ENCODE measurements at places on chromosomes 3 and 15.

- no peak for DNase-seq
Observed at GRCh38 chr15:87961851-87962420, 294.6 kb downstream of the NTRK3 start.

GRCh38 chr15:64453689-64454037 lies 6.7 kb upstream of the ZNF609 start:
- DNase-seq: no peak

GRCh38 chr3:145696011-145696410 lies 465.0 kb downstream of the PLOD2 start:
- no peak for DNase-seq

GRCh38 chr15:81270781-81271491 lies 53.0 kb downstream of the STARD5 start:
- no peak for DNase-seq

GRCh38 chr3:43238801-43239200 lies 47.5 kb upstream of the SNRK start:
- no peak for DNase-seq

GRCh38 chr15:58551084-58551763 lies 119.4 kb downstream of the LIPC start:
- DNase-seq: no peak

DNA sequence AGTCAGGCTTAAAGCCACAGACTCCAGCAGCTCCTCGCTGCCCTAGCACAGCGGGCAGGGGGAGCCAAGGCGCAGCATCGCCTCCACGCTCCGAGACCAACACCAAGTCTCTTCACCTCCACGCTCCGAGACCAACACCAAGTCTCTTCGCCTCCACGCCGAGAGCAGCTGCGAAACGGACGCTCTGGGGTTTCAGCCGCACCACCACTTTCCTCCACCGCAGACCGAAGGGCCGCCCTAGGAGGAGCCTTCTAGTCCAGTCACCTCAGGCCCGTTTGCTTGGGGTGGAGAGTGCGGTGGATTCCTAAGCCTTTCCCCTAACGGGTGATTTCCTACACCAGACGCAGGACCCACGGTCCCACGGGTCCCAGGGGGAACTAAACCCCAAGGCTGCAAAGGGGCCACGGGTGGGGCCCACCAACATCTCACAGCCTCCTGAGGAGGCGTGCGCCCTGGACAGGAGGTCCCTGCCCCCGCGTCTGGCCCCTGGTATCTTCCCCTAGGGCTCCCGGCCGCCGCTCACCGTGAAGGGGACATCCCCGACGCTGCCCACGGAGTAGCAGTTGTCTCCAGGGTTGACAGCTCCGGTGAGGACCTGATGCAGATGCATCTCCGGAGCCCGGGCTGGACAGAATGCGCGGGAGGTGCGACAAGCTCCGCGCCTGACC lies 501 bp downstream of the DMXL2 start:
- peak; percentile 37 for DNase-seq

- no peak for DNase-seq
Observed at GRCh38 chr3:52839892-52840545, 5.2 kb upstream of the MUSTN1 start.

GRCh38 chr15:38247336-38247735 lies 5.3 kb upstream of the SPRED1 start:
- no peak for DNase-seq

- no peak for DNase-seq
Observed at GRCh38 chr3:176650478-176650877, 546.8 kb downstream of the TBL1XR1 start.

DNA sequence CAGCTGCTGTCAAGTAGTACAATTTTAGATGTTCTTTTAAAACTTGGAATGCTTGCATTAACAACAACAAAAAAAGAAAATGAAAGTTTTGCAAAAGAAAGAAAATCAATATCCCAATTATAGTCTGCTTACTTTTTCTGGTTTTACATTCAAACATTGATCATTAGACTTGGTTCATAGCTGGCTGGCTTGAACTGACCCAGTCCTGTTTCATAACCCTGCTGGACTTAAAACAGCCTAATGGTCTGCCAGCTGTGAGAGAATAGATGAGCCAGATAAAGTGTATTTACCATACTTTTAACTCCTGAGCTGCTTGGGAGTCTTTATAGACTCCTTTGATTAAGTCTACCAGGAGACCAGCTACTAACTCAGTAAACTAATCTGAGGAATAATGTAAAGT lies 59.2 kb downstream of the PIAS1 start:
- DNase-seq: no peak
